ENCODE measurements at places on chromosomes 1 and 21.

DNA sequence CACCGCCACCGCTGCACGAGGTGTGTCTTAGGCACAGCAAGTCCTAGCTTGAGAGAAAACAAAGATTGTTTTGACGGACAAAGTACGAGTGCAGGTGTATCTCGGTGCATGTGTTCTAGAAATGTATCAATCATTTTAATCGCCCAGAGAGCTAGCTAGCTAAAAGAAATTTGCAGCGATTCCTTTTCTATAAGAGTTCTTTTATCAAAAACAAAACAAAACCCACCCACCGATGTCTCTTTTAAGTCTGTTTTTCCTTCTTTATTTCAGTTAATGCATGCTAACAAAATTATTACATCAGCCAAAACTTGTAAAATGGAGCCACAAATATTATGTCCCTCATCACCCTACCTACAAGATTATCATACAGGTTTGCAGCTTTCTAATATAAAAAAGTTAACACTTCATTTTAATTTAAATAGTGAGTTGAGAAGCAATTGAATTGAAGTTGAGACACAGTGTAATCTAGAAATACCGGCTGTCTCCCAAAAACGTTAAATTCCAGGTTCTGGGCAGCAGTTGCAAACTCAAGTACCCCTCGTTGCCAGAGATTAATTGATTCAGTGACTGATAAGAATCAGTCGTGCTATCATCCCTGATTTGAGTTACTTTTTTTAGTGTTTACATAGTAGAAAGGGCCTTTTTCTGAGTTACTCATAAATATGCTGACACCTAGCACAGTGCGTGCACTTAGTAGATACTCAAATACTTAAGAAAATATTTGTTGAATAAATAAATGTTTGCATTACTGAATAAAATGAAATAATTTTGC lies 1.5 kb upstream of the SYDE2 start:
- DNase-seq, result no peak

DNA sequence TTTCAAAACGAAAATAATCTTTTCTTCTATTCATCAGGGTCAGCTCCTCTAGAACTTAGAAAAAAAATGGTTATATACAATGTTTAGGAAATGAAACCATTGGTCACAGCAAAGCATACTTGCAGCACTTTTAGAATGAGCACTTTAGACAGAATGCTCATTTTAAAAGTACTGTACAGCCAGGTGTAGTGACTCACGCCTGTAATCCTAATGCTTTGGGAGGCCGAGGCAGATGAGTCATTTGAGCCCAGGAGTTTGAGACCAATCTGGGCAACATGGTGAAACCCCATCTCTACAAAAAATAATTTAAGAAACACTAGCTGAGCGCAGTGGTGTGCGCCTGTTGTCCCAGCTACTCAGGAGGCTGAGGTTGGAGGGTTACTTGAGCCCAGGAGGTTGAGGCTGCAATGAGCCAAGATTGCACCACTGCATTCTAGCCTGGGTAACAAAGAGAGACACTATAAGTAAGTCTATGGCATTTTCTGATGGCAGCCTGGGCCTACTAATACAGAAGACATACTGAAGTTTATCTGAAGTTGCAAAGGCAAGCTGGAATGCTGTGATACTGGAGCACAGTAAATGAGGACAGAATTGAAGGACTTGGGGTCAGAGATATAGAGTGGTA lies 48.9 kb upstream of the ZNF326 start:
- DNase-seq, result no peak

GRCh38 chr1:36882536-36883285 lies 151.6 kb downstream of the GRIK3 start:
- no peak for DNase-seq

DNA sequence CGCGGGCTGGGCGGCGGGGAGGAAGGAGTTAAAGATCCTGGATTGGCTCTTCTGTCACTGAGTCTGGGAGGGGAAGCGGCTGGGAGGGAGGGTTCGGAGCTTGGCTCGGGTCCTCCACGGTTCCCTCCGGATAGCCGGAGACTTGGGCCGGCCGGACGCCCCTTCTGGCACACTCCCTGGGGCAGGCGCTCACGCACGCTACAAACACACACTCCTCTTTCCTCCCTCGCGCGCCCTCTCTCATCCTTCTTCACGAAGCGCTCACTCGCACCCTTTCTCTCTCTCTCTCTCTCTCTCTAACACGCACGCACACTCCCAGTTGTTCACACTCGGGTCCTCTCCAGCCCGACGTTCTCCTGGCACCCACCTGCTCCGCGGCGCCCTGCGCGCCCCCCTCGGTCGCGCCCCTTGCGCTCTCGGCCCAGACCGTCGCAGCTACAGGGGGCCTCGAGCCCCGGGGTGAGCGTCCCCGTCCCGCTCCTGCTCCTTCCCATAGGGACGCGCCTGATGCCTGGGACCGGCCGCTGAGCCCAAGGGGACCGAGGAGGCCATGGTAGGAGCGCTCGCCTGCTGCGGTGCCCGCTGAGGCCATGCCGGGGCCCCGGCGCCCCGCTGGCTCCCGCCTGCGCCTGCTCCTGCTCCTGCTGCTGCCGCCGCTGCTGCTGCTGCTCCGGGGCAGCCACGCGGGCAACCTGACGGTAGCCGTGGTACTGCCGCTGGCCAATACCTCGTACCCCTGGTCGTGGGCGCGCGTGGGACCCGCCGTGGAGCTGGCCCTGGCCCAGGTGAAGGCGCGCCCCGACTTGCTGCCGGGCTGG lies at the start of gene NPR1:
Gene NPR1, plus strand, starts transcription at position 170 of the 818 bp plus-strand sequence. Its CDS starts 421 bp downstream, at position 591.
- peak; percentile 35 for DNase-seq

All from HuH-7.5 (cell line).